ENCODE measurements at places on chromosomes 3 and 15. TPM values are rescaled to one million over a fixed set of nuclear protein-coding genes. Genes with fewer than 3 reads are reported as not detected.

The SPTBN5 gene
- 0.43 TPM for total RNA-seq

The C15orf39 gene
- total RNA-seq: 2.6 TPM

The NRG4 gene
- total RNA-seq: not detected

The MYO1E gene
- 101 TPM for total RNA-seq

The C3orf85 gene
- total RNA-seq: not detected

The KCNMB3 gene
- total RNA-seq: 0.21 TPM

The TGM5 gene
- total RNA-seq: 0.21 TPM

The CPN2 gene
- not detected for total RNA-seq

The ACTR8 gene
- total RNA-seq: 23.4 TPM
